Stimulated activated CD4-positive, alpha-beta T cell treated with anti-CD3 and anti-CD28 coated beads, Interleukin-1b, Interleukin-23, amount 100 ng/mL, for 24 hours (primary cell): ENCODE measurements at places on chromosomes 7 and 10.

GRCh38 chr10:72146071-72146470 is 57.7 kb upstream of the SPOCK2 start:
- no peak for DNase-seq

- DNase-seq = no peak
Observed at GRCh38 chr10:67141300-67141699, 215.5 kb downstream of the LRRTM3 start.

DNA sequence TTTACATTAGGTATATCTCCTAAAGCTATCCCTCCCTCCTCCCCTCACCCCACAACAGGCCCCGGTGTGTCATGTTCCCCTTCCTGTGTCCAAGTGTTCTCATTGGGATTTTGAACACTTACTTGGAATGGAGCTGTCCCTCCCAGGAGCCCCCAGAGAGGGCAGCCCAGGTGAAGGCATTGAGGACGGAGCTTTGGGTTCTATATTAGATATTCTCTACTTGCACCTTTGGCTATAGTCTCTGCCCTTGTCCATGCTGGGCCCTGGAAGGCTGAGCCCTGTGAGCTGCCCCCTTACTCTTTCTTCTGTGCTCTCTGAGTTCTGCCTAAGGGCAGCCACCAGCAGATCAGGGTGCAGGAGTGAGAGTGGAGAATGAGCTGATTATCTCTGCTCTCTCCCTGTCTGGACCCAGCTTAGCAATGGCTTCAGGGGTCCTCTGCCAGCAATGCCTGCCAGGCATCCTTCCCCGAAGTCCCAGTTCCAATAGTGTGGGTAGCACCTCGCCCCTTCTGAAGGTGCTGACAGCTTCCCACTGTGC is 11.2 kb downstream of the ADRA2A start:
- no peak for DNase-seq

- no peak for DNase-seq
Observed at GRCh38 chr10:43055217-43055616, 21.7 kb upstream of the RET start.

DNA sequence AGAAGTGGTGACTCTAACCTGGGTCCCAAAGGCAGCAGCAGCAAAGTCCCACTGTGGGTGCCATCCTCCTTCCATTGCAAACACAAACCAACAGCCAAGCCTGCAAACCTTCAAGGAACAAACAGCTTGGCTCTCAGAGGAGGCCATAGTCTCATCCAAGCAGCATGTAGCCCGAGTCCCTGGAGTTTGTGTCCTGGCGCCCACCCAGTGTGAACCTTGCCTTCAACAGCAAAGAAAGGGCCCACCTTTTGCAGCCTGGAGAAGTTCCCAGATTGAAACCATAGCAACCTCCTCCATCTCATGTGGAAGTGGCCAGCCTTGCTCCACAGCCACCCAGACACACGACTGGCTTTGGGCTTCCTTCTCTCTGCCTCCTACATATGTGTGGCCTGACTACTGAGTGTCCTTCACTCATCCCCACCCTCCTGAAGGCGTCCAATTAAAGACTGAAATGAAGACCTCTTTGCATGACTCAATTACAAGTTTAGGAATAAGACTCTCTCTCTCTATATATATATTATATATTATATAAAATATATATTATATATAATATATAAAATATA is 106.1 kb downstream of the C10orf90 start:
- no peak for DNase-seq

- DNase-seq = no peak
Observed at GRCh38 chr10:12432402-12433189, 83.2 kb downstream of the CAMK1D start.

GRCh38 chr10:510415-510881 is 179.0 kb downstream of the DIP2C start:
- DNase-seq = no peak

- no peak for DNase-seq
Observed at GRCh38 chr7:20491284-20491683, 124.2 kb upstream of the ABCB5 start.

GRCh38 chr10:71865561-71866041 is 14.6 kb upstream of the PSAP start:
- no peak for DNase-seq
